ENCODE measurements at places on chromosomes 5 and 9. TPM values are rescaled to one million over a fixed set of nuclear protein-coding genes. Genes with fewer than 3 reads are reported as not detected.

- no peak for DNase-seq
Measured at GRCh38 chr5:7271435-7272084, 124.4 kb upstream of the ADCY2 start.

Gene SLC35D2
- 14.5 TPM for total RNA-seq

GRCh38 chr9:134682651-134683364 is 41.2 kb downstream of the COL5A1 start:
- DNase-seq = no peak

DNA sequence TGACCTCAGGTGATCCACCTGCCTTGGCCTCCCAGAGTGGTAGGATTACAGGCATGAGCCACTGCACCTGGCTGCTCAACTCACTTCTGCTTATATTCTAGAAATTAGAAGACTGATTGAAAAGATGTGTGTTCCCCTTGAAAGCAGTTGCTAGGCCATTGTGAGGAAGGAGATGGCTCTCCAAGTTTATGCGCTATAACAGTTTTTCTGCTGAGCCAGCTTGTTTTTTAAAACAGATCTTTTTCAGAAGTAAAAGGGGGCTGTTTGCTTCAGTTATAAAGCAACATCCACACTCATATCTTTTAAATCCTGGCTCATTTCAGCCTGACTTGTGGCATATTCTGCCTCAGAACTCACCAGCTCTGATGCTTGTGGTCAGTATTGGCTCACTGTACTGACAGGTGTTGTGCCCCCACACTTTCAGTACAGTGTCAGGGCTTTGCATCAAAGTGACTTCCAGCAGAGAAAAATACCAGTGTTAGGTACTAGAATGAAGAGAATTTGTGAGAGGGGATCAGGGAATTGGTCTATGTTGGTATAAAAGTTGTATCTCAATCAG is 49.4 kb downstream of the NUP214 start:
- DNase-seq = no peak

DNA sequence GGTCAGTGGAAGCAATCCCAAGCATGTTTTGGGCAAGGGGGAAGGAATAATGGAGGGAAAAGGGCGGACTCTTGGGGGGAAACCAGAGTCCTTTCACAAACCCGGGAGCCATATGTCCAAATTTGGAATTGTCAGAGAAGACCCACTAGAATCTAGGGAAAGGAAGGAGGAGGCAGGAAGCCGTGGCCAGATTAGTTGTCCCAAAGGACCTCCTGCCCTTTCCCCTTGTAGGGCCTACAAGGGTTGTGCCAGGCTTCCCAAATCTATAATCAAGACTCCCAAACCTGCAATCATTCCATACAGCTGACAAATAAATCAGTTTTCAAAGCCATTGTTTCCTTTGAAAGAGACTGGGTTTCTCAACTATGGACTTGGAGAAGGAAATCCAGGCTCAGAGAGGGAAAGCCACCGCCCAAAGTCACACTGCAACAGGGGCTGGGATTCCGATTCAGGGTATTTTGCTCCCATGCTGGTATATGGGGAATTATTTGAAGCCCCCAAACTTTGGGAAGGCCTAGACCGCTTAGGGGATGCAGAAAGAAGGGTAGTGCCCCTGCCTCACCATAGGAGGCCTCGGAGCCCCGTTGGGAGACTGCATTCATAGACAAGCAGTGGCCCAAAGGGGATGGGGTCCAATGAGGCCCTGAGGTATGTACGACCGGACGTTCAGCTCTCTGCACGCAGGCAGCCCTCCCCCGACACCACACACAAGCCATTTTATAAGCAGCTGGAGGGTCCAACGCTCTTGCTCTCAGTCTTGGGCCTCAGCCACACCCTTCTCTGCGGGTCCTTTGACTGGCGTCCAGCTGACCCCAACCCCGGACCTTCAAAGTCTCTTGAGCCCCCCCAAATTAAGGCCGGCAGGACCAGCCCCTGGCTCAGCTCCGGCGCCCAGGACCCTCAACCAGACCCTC is 815 bp downstream of the ANXA6 start:
- no peak for DNase-seq

DNA sequence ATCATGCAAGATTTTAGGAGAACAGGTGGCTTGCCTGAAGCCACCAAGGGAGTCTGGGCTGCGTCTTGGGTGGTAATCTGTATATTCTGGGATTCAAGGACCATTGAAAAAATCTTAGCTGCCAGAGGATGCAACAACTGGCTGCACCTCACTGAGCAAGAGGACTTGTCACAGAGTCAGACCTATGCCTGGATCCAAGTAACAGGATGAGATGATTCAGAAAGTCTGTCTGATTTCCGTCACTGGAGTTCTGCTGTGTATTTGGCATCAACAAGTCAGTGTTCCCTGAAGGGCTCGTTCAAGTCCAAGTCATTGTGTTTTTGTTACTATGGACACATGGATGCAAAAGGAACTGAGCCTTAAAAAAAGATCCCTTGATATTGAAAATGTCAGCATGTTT is 37.8 kb upstream of the CARTPT start:
- no peak for DNase-seq

Gene ERBIN
- 38.2 TPM for total RNA-seq

GRCh38 chr5:16412556-16412955 is 53.0 kb downstream of the ZNF622 start:
- no peak for DNase-seq

DNA sequence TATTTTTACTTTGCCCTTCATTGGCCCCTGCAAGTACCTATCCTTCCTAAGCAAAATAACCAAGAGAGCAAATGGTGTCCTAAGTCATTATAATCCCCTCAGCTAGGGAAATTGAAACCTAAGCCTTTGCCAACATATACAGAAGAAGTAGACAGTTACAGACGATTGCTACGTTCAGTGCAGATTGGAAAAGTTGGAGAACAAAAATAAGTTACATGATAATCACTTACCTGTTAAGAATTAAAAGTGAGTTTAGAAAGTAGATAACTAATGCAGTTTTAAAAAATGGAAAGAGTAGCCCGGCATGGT is 244.8 kb downstream of the MPDZ start:
- no peak for DNase-seq

Gene NUDT2
- total RNA-seq = 25.3 TPM

GRCh38 chr9:126704157-126704891 is 90.6 kb downstream of the LMX1B start:
- DNase-seq = no peak
